Spinal cord (tissue), 10 donors: ENCODE measurements at places on chromosomes 12 and 14. TPM values are rescaled to one million over a fixed set of nuclear protein-coding genes. Genes with fewer than 3 reads are reported as not detected.

DNA sequence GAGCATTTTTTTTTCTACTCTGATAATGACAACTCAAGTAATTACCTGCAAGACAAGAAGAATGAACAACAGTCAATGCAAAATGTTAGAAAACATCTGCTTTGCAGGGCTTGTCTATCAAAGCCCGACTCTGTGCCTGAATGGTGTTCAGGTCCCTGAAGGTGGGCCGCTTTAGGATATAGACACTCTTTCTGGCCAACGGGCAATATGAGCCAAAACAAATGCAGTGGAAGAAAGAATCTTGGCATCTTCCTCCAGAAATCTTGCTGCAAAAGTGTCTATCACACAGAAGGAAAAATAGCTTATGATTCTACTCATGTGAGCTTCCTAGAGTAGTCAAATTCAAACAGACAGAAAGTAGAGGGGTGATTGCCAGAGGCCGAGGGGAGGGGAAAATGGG, 32.7 kb downstream of the FOS start:
- H3K27ac ChIP-seq: peak overlapping the region; percentile 96
- no peaks in the 10 kb centered on the region for H3K27me3 ChIP-seq
- H3K36me3 ChIP-seq: no peaks in the 10 kb centered on the region
- H3K4me1 ChIP-seq: peaks cover 41% of the 10 kb centered on the region
- no peak overlapping the region for H3K4me3 ChIP-seq

DNA sequence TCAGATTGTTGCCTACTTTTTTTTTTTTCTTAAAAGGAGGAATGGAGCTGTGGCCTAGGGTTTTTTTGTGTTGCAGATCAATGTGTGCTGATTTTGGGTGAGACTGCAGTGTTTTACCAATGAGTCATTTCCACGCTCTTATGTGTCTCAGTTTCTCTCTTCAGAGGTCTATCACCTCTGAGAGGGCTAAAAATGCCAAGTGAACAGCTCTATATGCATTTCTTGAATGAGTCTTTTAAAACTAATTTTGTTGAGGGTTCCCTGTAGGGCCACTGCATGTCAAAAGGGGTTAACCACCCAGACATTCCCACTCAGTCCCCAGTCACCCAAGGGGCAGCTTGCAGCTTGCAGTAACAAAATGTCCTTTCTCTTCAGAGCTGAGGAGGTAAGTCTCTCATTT, 24.3 kb upstream of the GLIPR1L2 start:
- no peaks in the 10 kb centered on the region for H3K4me1 ChIP-seq
- no peak overlapping the region for H3K4me3 ChIP-seq
- no peak for DNase-seq
- no peaks in the 10 kb centered on the region for H3K27me3 ChIP-seq
- H3K36me3 ChIP-seq: no peaks in the 10 kb centered on the region

DNA sequence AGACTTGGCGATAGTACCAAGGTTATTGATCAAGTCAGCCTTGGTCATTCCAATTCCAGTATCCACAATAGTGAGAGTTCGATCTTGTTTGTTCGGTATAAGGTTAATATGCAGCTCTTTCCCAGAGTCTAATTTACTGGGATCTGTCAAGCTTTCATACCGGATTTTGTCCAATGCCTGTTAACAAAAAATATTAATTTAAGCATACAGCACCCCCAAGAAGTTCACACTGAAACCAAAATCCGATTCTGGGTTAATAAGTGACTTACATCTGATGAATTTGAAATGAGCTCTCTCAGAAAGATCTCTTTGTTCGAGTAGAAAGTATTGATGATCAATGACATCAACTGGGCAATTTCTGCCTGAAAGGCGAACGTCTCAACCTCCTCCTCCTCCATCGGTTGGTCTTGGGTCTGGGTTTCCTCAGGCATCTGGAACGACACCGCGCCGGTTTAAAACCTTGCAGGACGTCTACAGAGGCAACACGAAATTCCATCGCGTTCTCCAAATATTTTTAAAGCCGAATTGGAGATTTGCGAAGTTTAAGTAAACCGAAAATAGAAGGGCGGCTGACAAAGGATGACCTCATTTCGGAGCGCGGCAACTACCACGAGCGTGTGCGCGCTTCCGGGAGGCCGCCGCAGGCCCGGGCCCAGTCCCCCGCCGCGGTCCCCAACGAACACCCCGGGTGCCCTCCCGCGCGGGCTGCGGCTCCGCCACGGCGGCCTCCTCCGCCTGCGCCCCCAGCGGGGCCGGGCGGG, 716 bp downstream of the HSP90AA1 start:
- no peak for DNase-seq
- H3K27ac ChIP-seq: peak overlapping the region; percentile 92
- H3K4me1 ChIP-seq: peaks cover 29% of the 10 kb centered on the region
- H3K4me3 ChIP-seq: peak overlapping the region; percentile 72
- peaks cover 24% of the 10 kb centered on the region for H3K36me3 ChIP-seq

- H3K36me3 ChIP-seq: peaks cover 3% of the 10 kb centered on the region
- DNase-seq: peak; percentile 63
- H3K27me3 ChIP-seq: peaks cover 3% of the 10 kb centered on the region
- H3K27ac ChIP-seq: no peak overlapping the region
- H3K4me1 ChIP-seq: peaks cover 38% of the 10 kb centered on the region
- peak overlapping the region; percentile 3 for H3K4me3 ChIP-seq
These were observed 56.7 kb downstream of the BCL11B start for GRCh38 chr14:99215277-99215676.

DNA sequence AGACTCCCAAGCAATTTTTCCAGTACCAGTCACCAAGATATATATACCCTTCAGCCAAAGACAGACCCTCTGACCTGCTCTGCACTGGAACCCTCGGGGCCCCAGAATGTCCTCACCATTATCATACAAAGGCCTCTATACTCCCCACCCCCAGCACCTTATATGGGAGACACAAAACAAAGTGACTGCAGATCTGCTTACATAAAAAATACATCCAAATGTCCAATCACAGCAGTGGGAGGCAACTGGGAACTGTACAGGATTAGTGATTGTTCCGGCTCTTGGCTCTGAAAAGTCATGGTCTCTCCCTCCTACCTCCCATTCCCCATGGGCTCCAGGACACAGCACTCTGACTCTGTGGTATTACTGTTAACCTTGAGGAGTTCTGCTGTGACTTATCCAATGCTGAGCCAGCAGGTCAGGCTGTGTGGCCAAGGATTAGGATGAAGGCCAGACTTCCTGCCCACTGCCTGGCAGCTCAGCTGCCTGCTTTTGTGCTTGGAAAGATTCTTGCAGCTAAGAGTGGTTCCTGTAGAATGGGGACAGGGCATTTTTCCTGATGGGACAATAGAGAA, 13.7 kb downstream of the OXA1L start:
- H3K4me3 ChIP-seq: no peak overlapping the region
- H3K27me3 ChIP-seq: no peaks in the 10 kb centered on the region
- no peaks in the 10 kb centered on the region for H3K36me3 ChIP-seq
- no peak for DNase-seq
- no peak overlapping the region for H3K27ac ChIP-seq

- DNase-seq: no peak
- no peak overlapping the region for H3K27ac ChIP-seq
- H3K27me3 ChIP-seq: no peaks in the 10 kb centered on the region
- no peaks in the 10 kb centered on the region for H3K4me1 ChIP-seq
- H3K4me3 ChIP-seq: no peak overlapping the region
- peaks cover 37% of the 10 kb centered on the region for H3K36me3 ChIP-seq
These were observed 9.9 kb upstream of the VPS33A start for GRCh38 chr12:122276242-122276641.

The ADAMTS20 gene
- polyA plus RNA-seq: 0.45 TPM

GRCh38 chr14:77206261-77206824, 24.7 kb downstream of the TMEM63C start:
- H3K4me3 ChIP-seq: no peak overlapping the region
- peaks cover 57% of the 10 kb centered on the region for H3K4me1 ChIP-seq

GRCh38 chr14:80714474-80714873, 227.1 kb downstream of the CEP128 start:
- no peak overlapping the region for H3K4me3 ChIP-seq
- no peaks in the 10 kb centered on the region for H3K36me3 ChIP-seq
- no peak overlapping the region for H3K27ac ChIP-seq
- H3K27me3 ChIP-seq: no peaks in the 10 kb centered on the region
- no peak for DNase-seq

GRCh38 chr14:73739899-73740617, 25.9 kb upstream of the PNMA1 start:
- peaks cover 61% of the 10 kb centered on the region for H3K4me1 ChIP-seq
- H3K27ac ChIP-seq: peak overlapping the region; percentile 92
- no peaks in the 10 kb centered on the region for H3K27me3 ChIP-seq
- peaks cover 41% of the 10 kb centered on the region for H3K36me3 ChIP-seq

DNA sequence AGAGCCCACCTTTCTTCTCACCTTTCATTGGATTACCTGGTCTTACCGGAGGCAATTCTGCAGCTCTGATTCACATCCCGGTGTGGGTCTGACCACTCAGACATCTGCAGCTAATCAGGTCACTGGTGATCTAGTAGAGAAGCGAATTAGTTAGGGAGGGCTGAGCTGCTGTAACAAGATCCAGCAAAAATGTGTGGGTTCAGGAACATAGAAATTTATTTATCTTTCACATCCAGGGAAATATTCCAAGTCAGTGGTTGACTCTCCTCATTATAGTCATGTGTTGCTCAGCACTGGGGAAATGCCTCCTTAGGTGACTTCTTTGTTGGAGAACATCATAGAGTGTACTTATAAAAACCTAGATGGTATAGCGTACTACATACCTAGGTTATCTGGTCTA, 218.7 kb upstream of the PELI2 start:
- H3K27me3 ChIP-seq: no peaks in the 10 kb centered on the region
- DNase-seq: no peak
- no peaks in the 10 kb centered on the region for H3K36me3 ChIP-seq

The TEX22 gene
- polyA plus RNA-seq: 4.8 TPM

DNA sequence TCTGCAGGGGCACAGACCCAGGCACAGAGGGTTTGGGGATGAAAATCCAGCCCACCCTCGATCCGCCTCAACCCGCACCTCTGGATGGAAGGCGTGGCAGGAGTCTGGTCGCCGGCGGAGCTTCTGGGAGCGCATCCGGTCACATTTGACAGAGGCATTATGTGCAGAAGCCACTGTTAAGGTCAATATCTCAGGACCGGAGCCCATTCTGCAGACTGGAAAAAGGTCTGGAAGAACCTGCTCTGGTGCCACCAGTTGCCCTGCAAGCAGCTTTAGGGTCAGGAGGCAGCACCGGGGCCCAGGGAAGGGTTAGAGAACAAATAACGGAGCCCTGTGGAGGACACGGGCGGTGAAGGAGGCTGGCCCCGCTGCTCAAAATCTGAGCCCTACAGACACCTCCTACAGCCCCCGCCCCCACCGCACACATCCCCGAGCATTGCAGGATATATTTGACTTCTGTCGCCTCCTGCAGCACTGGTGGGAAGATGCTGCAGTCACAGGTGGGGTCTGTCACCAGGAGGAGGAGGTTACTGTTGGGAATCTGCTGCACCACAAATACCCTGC, 25.1 kb upstream of the LRTM2 start:
- H3K36me3 ChIP-seq: no peaks in the 10 kb centered on the region
- DNase-seq: no peak
- no peak overlapping the region for H3K27ac ChIP-seq
- no peak overlapping the region for H3K4me3 ChIP-seq

- no peaks in the 10 kb centered on the region for H3K36me3 ChIP-seq
- no peak overlapping the region for H3K4me3 ChIP-seq
- H3K27ac ChIP-seq: no peak overlapping the region
- H3K4me1 ChIP-seq: no peaks in the 10 kb centered on the region
These were observed 91.3 kb upstream of the RTL1 start for GRCh38 chr14:100994756-100995330.

DNA sequence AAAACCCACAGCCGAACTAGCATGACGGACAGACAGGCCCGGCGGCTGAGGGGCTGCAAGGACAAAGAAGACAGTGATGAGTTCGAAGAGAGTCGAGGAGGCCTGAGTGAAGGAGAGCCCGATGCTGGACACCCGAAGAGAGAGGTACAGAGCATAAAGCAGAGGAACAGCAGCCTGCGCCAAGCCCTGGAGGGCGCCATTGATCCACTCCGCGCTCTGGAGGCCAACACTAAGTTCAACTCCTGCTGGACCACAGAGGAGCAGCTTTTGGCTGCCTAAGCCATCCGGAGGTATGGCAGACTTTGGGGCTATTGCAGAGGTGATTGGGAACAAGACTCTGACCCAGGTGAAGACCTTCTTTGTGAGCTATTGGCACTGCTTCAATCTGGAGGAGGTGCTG, 7.8 kb upstream of the PLXNC1 start:
- no peak for DNase-seq
- H3K36me3 ChIP-seq: no peaks in the 10 kb centered on the region
- no peak overlapping the region for H3K27ac ChIP-seq
- no peak overlapping the region for H3K4me3 ChIP-seq

The DAO gene
- polyA plus RNA-seq: 0.24 TPM

GRCh38 chr14:64035143-64035542, 182.3 kb downstream of the SYNE2 start:
- no peak overlapping the region for H3K4me3 ChIP-seq
- H3K27ac ChIP-seq: no peak overlapping the region
- no peaks in the 10 kb centered on the region for H3K27me3 ChIP-seq
- H3K4me1 ChIP-seq: no peaks in the 10 kb centered on the region
- peaks cover 4% of the 10 kb centered on the region for H3K36me3 ChIP-seq
- DNase-seq: no peak
